ENCODE measurements at places on chromosomes 11 and 22. TPM values are rescaled to one million over a fixed set of nuclear protein-coding genes. Genes with fewer than 3 reads are reported as not detected.

Gene ROM1
- 3.1 TPM for total RNA-seq

Gene THY1
- total RNA-seq = 25.4 TPM

Gene OR2AT4
- total RNA-seq = not detected

Gene TREH
- not detected for total RNA-seq

Gene EFCAB6
- total RNA-seq = 8.3 TPM

Gene MRGPRX3
- not detected for total RNA-seq

Gene ABCG4
- total RNA-seq = 2.5 TPM

Gene FGF19
- total RNA-seq = not detected

Gene GDPD4
- not detected for total RNA-seq

Gene FERMT3
- total RNA-seq = 1.6 TPM

Gene MYEOV
- total RNA-seq = not detected

Gene BIRC2
- total RNA-seq = 160 TPM

Gene SULT4A1
- total RNA-seq = 51.6 TPM

Gene OR2D2
- 0.31 TPM for total RNA-seq

Gene SSTR3
- total RNA-seq = not detected

Gene GAS2
- 13.4 TPM for total RNA-seq

Gene TSGA10IP
- total RNA-seq = not detected

Gene NTM
- 158 TPM for total RNA-seq

GRCh38 chr11:17811352-17811751 lies 76.8 kb downstream of the KCNC1 start:
- DNase-seq = no peak

GRCh38 chr22:41446639-41447434 lies at the start of gene TOB2:
Gene TOB2 (minus strand): TSS chr22:41446801. CDS start chr22:41437345, 9,456 bp downstream.
- DNase-seq = peak; percentile 92

- no peak for DNase-seq
These were observed 1.7 kb upstream of the CABIN1 start for GRCh38 chr22:24009227-24010017.

- no peak for DNase-seq
These were observed 37.5 kb downstream of the MPPED1 start for GRCh38 chr22:43449205-43449830.

GRCh38 chr11:1178201-1178885 lies 20.6 kb downstream of the MUC5AC start:
- no peak for DNase-seq

- DNase-seq = no peak
These were observed 136.2 kb downstream of the ELP4 start for GRCh38 chr11:31645747-31646146.

- DNase-seq = no peak
These were observed 734 bp downstream of the SNU13 start for GRCh38 chr22:41687901-41688364.

DNA sequence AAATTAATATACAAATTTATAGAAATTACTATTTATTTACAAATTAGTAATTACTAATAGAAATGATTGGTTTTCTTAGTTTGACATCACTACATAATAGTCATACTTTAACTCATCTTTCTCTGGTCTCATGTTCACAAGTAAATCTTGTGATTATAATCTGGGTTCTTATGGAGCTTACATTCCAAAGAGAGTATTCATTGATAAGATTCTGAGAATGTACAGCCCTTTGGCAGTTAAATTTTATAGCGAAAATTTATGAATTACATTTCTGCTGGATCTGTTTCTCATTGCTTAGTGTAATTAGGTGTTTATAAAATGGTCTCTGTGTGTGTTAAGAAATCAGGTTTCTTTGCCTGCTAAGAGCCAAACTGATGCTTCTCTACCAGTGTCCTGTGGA lies 175.2 kb downstream of the TMEM135 start:
- DNase-seq = no peak

- DNase-seq = no peak
These were observed 6.7 kb upstream of the SEPTIN5 start for GRCh38 chr22:19707347-19708290.

GRCh38 chr22:42114721-42115120 lies 15.9 kb downstream of the CYP2D6 start:
- DNase-seq = no peak

GRCh38 chr11:95247127-95247684 lies 16.2 kb upstream of the SESN3 start:
- no peak for DNase-seq

- DNase-seq = peak; percentile 28
These were observed 3.9 kb downstream of the MAML2 start for GRCh38 chr11:96338910-96339705.

DNA sequence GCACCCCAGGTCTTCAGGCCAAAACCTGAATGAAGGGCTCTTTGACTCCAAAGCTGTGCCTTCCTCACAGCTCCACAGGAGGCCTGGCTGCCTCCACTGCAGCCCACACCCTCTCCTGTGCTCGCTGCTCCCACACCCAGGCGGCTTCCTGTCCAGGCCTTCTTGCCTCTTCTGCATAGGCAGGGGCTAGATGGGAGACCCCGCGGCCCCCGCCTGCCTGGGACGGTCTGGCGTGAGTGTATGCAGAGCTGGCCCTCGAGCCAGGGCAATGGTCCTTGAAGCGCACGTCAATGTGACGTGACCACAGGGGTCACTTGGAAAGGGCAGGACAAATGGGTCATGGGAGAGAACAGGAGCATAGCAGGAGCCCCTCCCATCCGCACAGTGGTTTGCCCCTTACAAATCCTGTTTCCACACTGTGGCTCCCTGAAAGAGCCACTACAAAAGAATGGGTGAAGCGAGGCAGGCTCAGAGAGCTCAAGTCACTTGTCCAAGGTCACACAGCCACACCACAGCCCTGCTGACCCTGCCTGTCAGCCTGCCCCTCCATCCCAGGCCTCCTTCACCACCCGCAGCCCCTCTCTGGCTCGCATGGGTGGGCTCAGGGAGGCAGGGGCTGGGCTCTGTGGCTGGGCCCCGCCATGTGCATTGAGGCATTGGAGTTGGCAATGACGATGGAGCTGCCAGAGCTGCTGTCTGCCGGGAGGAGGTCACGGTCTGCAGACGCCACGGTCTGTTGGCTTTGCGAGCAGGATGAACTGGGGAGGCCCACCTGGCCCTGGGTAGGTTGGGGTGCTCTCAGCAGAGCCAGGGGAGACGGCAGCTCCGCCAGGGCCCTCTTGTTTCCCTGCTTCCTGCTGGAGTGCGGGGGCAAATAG lies 71.2 kb upstream of the WNT11 start:
- DNase-seq = no peak

DNA sequence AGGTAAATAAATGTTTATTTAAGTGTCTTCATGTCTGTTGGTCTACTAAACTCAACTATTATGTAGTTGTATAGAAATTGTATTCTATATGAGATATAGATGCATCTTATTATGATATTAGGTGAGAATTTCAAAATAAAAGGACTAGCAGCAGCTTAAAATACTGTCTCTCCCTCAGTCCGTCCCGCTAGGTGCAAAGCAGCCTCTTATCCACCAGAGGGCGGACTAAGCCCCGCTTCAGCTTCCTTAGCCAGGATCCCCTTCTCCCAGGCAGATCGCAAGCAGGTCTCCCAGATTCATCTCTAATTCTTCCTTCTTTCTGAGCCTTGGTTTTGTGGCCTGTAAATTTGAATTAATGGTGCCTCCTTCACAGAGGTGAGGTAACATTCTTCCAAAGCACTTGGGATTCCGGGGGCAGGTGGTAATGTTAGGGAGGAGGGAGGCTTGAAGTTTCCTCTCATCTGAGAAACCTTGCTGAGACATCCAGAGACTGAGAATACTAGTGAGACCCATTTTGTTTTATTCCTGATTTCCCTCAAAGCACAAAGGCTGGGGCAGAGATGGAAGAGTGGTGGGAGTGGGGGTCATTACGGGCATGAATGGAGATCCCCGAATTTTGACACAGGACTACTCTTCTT lies 13.5 kb upstream of the INSC start:
- peak; percentile 41 for DNase-seq

GRCh38 chr11:3825473-3826154 lies 15.1 kb downstream of the RHOG start:
- no peak for DNase-seq

GRCh38 chr22:35457729-35458546 lies 58.0 kb downstream of the MCM5 start:
- no peak for DNase-seq

DNA sequence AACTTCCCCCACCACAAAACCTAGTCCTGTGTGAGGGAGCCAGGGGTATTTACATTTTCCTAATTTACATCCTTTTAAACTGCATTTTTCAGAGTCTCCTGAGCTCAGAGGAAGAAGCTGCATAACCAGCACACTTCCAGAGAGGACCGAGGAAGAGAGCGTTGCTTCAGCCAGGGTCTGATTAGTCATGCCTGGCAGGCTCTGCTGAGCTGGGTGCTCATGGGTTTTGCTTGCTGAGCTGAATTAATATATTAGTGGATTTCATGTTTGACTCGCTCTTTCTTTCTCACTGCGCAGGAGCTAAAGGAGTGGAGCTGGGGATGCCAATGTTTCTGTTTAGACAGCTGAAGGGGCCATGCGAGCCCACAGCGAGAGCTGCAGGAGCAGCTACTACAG lies 539.3 kb upstream of the B3GAT1 start:
- DNase-seq = peak; percentile 63

DNA sequence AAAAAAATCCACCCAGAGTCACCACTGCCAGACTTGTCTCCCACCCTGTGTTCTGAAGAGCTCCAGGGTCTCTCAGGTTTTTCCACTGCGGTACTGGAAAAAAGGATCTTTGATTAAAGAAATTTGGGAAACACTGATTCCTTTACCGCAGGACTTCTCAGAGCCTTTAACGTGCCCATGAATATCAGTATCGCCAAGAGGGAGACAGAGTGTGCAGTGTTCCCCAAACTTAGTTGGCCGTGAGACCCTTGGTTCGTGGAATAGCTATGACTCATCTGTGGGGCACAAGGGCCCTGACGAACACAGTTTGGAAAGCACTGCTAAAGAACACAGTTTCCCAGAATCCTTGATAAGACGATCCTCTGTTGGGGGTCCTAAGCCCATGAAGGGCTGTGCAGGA lies 31.7 kb downstream of the SYT7 start:
- DNase-seq = no peak

GRCh38 chr22:29348041-29348440 lies 32.5 kb upstream of the RASL10A start:
- DNase-seq = no peak

DNA sequence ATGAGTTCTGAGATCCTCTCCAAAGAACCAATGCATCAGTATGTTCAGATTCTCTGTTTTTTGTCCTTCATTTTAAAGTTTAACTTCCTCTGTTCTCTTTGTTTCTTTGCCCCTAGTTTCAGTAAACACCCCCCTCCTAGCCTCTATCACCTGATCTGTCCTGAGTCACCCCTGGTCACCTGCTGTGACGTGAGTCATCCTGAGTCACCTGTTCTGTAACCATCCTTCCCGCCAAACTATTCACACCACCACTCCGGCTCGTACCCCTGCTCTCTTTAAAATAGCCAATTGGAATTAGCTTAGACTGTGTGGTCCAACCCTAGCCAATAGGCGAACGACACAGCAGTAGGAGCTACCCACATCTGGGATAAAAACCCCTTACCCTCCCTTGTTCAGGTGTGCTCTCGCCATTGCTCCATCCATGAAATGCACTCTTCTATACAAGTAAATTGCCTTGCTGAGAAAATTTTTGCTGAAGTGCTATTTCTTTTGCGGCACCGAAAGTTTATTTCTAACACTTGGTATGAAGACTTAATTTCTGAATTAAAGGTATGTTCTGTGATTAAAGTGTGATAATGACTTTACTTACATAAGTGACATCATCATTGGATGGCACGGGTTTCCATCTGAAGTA lies 318.4 kb downstream of the AASDHPPT start:
- DNase-seq = no peak

DNA sequence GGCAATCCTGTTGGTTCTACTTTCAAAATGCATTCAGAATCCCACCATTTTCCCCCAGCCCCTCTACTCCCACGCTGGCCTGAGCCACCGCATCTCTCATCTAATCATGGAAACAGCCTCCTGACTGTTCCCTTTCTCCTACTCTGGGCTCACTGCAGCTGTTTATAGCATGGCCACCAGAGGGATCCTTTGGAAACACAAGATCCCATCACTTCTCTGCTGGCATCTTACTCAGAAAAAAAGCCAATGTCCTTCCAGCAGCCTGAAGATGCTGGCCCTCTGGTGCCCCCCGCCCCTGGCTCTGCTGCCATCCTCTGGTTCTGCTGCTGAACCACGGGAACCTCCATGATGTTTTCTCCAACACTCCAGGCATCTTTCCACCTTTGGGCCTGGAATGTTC lies 11.1 kb downstream of the MS4A8 start:
- DNase-seq = no peak

GRCh38 chr11:47607380-47607779 lies 13.2 kb upstream of the C1QTNF4 start:
- no peak for DNase-seq

DNA sequence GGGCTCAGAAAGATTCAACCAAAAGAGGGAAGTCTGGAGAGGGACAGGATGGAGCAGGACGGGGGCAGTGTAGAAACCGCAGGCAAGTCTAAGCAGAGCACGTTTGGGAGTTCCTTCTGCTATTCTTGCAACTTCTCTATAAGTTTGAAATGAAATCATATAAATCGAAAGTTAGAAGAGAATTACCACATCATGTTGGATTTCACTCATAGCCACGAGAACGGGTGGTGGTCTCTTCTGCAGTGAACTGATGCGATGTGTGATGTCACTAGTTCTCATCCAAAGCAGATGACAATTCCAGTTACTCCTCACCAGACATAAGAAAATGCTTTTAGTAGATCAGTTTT lies 36.0 kb downstream of the KCNQ1 start:
- DNase-seq = no peak

GRCh38 chr22:27927608-27928007 lies 8.6 kb upstream of the PITPNB start:
- no peak for DNase-seq

DNA sequence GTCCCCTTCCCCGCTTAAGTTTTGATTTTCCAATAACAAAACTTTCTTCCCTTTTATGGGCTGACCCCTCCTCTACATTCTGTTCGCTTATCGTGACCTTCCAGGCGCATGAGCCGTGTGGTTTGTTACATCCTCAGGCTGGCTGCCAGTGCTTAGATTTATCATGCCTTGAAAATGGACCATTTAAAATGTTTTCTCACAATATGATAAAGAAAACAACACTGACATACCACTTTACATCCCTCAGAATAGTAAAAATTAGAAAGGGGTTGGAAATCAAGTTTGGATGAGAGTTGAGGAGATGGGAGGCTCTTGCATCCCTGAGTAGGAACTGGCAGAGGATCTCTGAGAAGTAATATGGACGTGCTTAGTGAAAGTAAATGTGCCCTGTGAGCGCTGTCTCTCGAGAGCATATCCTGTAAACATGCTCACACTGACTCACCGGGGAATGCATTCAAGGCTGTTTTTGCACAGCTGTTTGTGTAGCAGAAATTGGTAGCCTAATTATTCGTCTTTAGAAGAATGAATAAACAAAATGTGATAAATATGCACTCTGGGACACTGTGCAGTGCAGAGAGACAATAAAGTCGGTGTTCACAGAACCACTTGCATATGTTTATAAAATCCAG lies 17.1 kb upstream of the TOLLIP start:
- no peak for DNase-seq

GRCh38 chr22:45226503-45227186 lies 14.0 kb downstream of the KIAA0930 start:
- peak; percentile 64 for DNase-seq

DNA sequence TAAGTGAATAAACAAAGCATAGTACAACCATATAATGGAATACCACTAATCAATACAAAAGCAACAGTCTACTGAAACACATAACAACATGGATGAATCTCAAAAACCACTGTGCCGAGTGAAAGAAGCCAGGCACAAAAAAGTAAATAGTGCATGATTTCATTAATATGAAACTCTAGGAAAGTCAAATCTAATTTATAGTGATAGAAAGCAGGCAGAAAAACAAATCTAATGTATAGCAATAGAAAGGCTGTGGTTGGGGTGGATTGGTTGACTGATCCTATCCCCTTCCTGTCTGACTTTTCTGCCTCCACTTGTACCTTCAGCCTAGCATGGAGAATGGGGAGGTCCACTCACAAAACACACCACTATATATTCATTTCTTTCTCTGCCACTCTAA lies 115.4 kb downstream of the SERGEF start:
- no peak for DNase-seq

All from occipital lobe (tissue), 3 donors.